ENCODE measurements at places on chromosomes 3 and 15. TPM values are rescaled to one million over a fixed set of nuclear protein-coding genes. Genes with fewer than 3 reads are reported as not detected.

DNA sequence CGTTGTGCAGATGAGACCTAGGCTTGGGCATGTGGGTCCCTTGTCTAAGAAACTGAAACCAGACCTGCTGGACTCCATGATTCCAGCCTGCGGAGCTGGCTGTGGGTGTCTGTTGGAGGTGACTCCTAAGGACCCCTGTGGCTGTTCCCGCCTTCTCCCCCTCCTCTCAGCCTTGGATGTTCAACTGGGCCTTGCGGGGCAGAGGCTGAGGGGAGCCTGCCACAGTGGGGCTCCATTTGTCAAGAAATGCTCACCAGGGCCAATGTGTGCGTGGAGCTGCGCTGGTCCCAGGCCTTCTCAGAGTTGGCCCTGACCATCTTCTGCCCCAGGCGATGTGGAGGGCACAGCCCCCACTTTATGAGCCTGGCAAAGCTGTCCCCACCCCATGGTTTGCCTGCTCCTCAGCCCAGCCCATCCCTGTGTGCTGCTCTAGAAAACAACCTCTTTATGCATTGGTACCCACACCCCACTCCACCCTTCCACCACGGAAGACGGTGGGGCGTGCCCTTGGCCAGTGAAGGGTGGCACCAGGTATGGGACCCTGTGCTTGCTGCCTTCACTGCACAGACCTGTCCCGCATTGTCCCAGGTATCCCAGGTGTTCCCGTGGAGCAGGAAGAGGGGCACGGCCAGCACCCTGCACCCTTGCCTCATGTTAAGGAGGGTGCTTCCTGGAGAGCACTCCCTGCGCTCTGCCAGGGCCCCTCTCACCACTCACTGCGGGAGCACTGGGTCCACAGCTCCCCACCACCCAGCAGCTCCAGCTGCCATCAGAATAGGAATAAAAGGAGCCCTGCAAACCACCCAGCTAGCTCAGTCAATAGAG, 7.9 kb downstream of the MESP2 start:
- no peak for DNase-seq

GRCh38 chr15:83887404-83887803, 233.5 kb downstream of the ADAMTSL3 start:
- no peak for DNase-seq

GRCh38 chr15:95113041-95113440, 881.7 kb downstream of the MCTP2 start:
- no peak for DNase-seq

- DNase-seq: peak; percentile 71
Measured at GRCh38 chr3:194277104-194277785, 73.9 kb downstream of the CPN2 start.

GRCh38 chr3:127629467-127630403, 750 bp downstream of the PODXL2 start:
- no peak for DNase-seq

- no peak for DNase-seq
Measured at GRCh38 chr3:11019116-11019819, 26.7 kb downstream of the SLC6A1 start.

GRCh38 chr3:135576751-135577150, 388.8 kb upstream of the PPP2R3A start:
- no peak for DNase-seq

DNA sequence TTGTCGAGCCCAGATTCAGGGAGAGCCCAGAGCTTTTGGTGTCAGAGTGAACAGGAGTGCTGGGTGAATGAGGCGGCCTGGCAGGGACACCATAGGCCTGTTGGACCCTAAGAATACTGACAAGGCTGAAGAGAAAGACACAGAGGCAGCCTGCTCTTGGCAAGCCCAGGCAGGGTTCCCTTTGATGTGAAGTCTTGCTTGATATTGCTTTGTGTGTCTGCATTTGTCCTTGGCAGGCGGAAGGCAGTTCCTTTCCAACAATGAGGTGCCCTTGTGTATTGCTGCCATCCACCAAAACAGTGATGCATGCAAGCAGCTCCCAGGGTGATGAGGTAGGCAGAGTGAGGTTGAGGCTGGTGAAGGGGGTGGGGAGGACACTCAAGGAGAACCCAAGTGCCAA, 152.7 kb upstream of the TSC22D2 start:
- DNase-seq: no peak

GRCh38 chr3:153233986-153234385, 72.0 kb downstream of the RAP2B start:
- no peak for DNase-seq

- DNase-seq: no peak
Measured at GRCh38 chr3:20104167-20104661, 64.0 kb downstream of the KAT2B start.

Gene DBR1
- 17.5 TPM for total RNA-seq
